Skin of body (tissue), 3 donors: ENCODE measurements at places on chromosomes 4 and X. TPM values are rescaled to one million over a fixed set of nuclear protein-coding genes. Genes with fewer than 3 reads are reported as not detected.

The ABLIM2 gene
- 5.0 TPM for total RNA-seq

The FBXL5 gene
- total RNA-seq: 104 TPM

The TEC gene
- total RNA-seq: 5.5 TPM

The TRAM1L1 gene
- total RNA-seq: 3.2 TPM

The SH3D19 gene
- 47.8 TPM for total RNA-seq

The CSAG1 gene
- not detected for total RNA-seq

The ZAR1 gene
- 0.20 TPM for total RNA-seq

The MRFAP1L1 gene
- 53.5 TPM for total RNA-seq

The MAP7D2 gene
- total RNA-seq: 0.69 TPM

The SPON2 gene
- total RNA-seq: 46.1 TPM

The FREM3 gene
- 0.10 TPM for total RNA-seq

The HTT gene
- 56.2 TPM for total RNA-seq

The ZNF711 gene
- 25.4 TPM for total RNA-seq

The RNF212 gene
- 3.4 TPM for total RNA-seq

The CCDC120 gene
- 3.6 TPM for total RNA-seq
